ENCODE measurements at places on chromosomes 6 and 20. TPM values are rescaled to one million over a fixed set of nuclear protein-coding genes. Genes with fewer than 3 reads are reported as not detected.
A peak's percentile ranks its signal among the peaks of the same experiment; 100 is the strongest.

HLA-DQA2 gene
- not detected for total RNA-seq

CYP39A1 gene
- total RNA-seq, result not detected

PI3 gene
- not detected for total RNA-seq

BACH2 gene
- total RNA-seq, result 1.4 TPM

FOXF2 gene
- 13.0 TPM for total RNA-seq

CDC25B gene
- total RNA-seq, result 53.1 TPM

- H3K4me3 ChIP-seq, result no peak overlapping the region
- no peaks in the 10 kb centered on the region for H3K27me3 ChIP-seq
- H3K4me1 ChIP-seq, result peaks cover 39% of the 10 kb centered on the region
- DNase-seq, result no peak
- H3K27ac ChIP-seq, result no peak overlapping the region
Observed at GRCh38 chr6:52566853-52567279, 10.0 kb downstream of the TRAM2 start.

DNA sequence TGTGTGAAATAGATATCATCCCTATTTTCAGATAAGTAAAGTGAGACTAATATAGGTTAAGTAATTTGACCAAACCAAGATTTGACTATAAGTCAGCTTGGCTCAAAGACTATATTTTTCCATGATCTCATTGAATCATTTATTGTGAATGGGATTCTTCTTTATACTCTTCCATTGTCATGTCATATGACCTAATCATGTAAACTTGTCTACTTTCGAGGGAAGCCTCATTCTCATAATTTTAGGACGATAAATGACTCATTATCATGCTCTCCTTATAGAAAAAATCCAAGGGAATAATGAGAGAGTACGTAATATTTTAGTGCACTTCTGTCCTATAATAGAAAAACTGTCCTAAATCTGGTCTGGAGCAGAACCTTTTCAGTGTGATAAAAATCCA, 40.9 kb upstream of the CCN6 start:
- no peak overlapping the region for H3K27ac ChIP-seq
- no peaks in the 10 kb centered on the region for H3K36me3 ChIP-seq
- H3K27me3 ChIP-seq, result no peaks in the 10 kb centered on the region

GRCh38 chr20:21607971-21608725, 94.3 kb upstream of the NKX2-2 start:
- no peaks in the 10 kb centered on the region for H3K4me1 ChIP-seq
- no peak for DNase-seq
- no peak overlapping the region for H3K4me3 ChIP-seq
- no peak overlapping the region for H3K27ac ChIP-seq

DNA sequence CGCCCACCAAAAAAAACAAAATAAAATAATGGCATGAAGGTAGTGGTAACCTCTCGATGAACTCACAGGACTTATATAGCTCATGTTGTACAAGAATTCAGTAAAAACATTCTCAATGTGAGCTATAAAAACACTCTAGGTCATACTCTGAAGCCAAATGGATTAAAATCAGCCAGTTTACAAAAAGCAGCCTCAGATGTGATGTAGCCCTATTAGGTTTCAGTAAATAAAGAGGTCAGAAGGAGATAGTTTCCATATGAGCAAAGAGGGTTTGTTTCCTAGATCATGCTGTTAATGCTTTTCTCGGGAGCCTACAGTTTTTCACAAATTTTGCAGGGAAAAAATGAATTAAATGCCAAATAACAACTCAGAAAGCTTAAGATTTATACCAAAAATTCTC, 319.5 kb upstream of the HSF2 start:
- H3K27ac ChIP-seq, result no peak overlapping the region
- H3K36me3 ChIP-seq, result no peaks in the 10 kb centered on the region
- no peaks in the 10 kb centered on the region for H3K27me3 ChIP-seq
- no peak overlapping the region for H3K4me3 ChIP-seq

DNA sequence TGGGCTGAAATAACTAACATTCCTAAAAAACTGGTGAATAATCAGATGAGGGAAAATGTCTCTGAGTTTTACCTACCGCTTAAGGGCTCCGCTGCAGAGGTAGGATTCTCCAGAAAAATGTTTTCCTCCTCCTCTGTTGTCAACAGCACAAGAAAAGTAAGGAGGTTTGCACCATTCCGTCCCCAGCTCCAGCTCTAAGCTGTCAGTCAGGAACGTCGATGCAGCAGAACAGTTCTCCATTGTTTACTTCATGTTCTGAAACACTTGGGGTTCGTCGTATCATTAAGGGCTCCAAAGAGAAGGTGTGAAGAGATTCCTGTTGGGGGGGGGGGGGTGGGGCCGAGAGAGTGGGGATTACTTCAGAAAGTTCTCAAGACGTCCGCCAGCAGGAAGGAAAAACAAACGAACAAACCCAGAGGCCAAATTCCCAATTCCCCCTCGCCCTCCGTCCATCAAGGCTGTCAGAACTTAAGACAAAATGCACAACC, 734 bp downstream of the MMS22L start:
- H3K4me1 ChIP-seq, result peaks cover 19% of the 10 kb centered on the region
- no peaks in the 10 kb centered on the region for H3K27me3 ChIP-seq
- H3K4me3 ChIP-seq, result peak overlapping the region; percentile 77
- peak overlapping the region; percentile 75 for H3K27ac ChIP-seq
- DNase-seq, result no peak
- peaks cover 14% of the 10 kb centered on the region for H3K36me3 ChIP-seq

GRCh38 chr6:107819964-107820337, 4.2 kb downstream of the SCML4 start:
- H3K4me3 ChIP-seq, result peak overlapping the region; percentile 30
- no peaks in the 10 kb centered on the region for H3K27me3 ChIP-seq
- DNase-seq, result peak; percentile 46
- peaks cover 57% of the 10 kb centered on the region for H3K4me1 ChIP-seq

- no peaks in the 10 kb centered on the region for H3K36me3 ChIP-seq
- no peaks in the 10 kb centered on the region for H3K27me3 ChIP-seq
- no peak for DNase-seq
Observed at GRCh38 chr6:5813625-5814027, 193.1 kb downstream of the NRN1 start.

DNA sequence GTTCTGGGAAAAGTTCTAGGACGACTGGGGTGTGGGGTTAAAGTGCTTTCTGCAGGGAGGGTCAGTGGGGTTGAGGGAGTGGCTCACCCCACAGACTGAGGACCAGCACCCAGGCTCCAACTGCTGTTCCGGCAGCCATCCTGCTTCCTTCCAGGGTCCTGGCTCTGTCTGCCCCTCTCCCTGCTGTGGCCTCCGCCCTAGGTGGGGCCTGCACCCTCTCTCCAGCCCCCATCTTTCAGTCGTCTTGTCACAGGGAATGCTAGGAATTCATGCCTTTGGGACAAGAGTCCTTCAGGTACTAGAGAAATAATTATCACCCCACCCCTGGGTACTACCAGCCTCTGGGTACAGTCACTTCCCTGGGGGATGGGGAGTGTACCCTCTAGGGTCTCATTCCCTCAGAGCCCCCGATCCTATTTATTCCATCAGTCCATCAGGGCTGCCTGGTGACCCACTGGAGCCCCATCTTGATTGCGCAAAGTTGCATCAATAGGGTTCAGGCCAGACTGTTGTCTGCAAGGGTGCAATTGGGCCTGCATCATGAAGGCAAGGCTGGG, at the start of gene AGER:
Gene AGER, minus strand, starts transcription at position 170 of the 557 bp plus-strand sequence. Its CDS starts 31 bp downstream, at position 139.
- no peak within 1 kb of the TSS for H3K4me3 ChIP-seq
- H3K27ac ChIP-seq, result no peak within 1 kb of the TSS
- H3K4me1 ChIP-seq, result peaks cover 62% of the 10 kb centered on the region
- no peaks in the 10 kb centered on the region for H3K27me3 ChIP-seq
- no peak for DNase-seq

GRCh38 chr6:100370265-100370664, 94.5 kb downstream of the SIM1 start:
- H3K27ac ChIP-seq, result no peak overlapping the region
- no peaks in the 10 kb centered on the region for H3K36me3 ChIP-seq
- H3K27me3 ChIP-seq, result no peaks in the 10 kb centered on the region
- DNase-seq, result no peak
- H3K4me1 ChIP-seq, result no peaks in the 10 kb centered on the region
- H3K4me3 ChIP-seq, result no peak overlapping the region

DNA sequence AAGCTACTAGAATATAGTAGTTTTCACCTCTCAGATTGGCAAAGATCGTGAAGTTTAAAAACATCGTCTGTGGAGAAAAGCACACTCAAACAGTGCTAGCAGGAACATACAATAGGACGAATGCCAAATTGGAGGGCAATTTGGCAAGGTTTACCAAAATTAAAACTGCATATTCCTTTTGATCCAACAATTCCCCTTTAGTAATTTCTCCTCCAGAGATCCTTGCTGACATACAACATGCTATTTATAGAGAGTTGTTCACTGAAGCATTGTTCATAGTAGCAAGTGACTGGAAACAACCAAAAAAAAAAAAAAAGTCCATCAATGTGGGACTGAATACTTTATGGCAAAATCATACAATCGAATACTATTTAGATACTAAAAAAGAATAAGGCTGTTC, 202.2 kb downstream of the ATXN1 start:
- no peak overlapping the region for H3K27ac ChIP-seq
- H3K27me3 ChIP-seq, result no peaks in the 10 kb centered on the region
- no peak overlapping the region for H3K4me3 ChIP-seq
- H3K36me3 ChIP-seq, result peaks cover 4% of the 10 kb centered on the region

DNA sequence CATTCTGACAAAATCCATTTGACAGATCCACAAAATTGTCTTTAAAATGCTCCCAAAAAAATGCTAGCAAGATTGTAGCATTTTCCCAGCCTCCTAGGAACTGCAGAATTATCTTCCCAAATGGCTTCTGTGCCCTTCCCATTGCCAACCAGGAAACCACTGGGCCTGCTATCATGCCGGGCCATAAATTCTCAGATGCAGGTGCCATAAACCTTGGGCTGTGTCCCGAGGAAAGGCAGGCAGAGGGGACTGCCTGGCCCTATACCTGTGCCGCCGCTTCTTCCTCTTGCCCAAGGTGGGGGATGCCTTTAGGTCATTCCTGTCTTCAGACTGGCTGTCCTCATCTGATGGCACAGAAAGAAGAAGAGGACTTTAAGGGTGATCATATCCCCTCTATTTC, 2.8 kb downstream of the VSX1 start:
- peaks cover 42% of the 10 kb centered on the region for H3K4me1 ChIP-seq
- H3K4me3 ChIP-seq, result no peak overlapping the region
- no peaks in the 10 kb centered on the region for H3K36me3 ChIP-seq
- DNase-seq, result peak; percentile 3

- H3K4me1 ChIP-seq, result peaks cover 81% of the 10 kb centered on the region
- H3K27ac ChIP-seq, result no peak overlapping the region
- no peaks in the 10 kb centered on the region for H3K36me3 ChIP-seq
- H3K27me3 ChIP-seq, result no peaks in the 10 kb centered on the region
Observed at GRCh38 chr6:111850295-111850937, 22.8 kb downstream of the FYN start.

DNA sequence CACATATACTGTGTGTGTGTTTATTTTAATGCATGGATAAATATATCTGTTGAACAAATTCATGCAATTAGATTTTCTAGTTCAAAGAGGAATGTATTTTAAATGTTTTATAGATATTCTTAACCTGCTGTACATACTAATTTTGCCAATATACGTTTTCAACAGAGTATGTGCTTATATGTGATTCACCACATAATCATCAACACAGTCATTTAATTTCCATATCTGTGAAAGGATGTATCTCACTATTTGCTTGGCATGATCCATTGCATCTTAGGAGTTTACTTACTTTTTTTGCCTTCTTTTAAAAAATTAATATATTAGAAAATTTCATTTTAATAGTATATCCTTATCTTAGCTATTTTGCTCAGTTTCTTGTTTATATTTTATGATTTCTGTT, 902.3 kb upstream of the CITED2 start:
- H3K4me3 ChIP-seq, result no peak overlapping the region

DNA sequence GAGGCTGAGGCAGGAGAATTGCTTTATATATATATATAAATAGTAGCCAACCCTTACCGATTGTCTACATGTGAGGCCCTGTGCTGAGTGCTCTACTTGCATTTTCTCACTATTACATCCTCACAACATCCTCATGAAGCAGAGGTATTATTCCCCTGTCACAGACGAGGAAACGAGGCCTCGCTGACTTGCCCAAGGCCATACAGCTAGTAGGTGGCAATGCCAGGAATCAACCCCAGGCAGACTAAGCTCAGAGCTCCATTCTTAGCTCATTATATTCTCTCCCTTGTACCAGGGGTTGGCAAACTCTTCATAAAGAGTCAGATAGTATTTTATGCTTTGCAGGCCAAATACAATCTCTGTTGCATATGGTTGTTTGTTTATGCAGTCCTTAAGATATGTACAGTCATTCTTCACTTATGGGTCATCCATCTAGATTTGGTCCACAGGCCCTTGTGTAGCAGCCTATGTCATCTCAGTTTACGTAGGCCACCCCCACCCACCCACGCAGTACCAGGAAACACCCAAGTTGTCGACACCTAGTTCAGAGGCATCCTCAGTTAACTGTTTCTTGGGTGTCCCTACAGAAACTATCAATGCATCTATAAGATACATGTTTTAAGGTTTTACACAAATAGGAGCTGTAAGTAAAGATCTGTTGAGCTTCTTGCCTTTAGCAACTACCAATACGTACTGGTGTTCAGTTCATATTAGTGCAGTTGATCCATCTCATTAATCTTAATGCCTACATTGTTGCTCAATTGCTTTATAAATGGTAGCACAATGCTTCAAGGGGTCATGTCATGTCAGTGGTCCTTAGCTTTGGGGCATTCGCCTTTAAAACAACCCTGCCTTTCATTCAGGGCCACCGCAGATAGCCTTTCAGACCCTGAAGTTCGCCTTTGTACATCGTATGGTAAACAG, 3.0 kb downstream of the CASS4 start:
- DNase-seq, result no peak
- H3K4me1 ChIP-seq, result no peaks in the 10 kb centered on the region
- no peaks in the 10 kb centered on the region for H3K27me3 ChIP-seq
- H3K4me3 ChIP-seq, result no peak overlapping the region
- no peaks in the 10 kb centered on the region for H3K36me3 ChIP-seq
- no peak overlapping the region for H3K27ac ChIP-seq

DNA sequence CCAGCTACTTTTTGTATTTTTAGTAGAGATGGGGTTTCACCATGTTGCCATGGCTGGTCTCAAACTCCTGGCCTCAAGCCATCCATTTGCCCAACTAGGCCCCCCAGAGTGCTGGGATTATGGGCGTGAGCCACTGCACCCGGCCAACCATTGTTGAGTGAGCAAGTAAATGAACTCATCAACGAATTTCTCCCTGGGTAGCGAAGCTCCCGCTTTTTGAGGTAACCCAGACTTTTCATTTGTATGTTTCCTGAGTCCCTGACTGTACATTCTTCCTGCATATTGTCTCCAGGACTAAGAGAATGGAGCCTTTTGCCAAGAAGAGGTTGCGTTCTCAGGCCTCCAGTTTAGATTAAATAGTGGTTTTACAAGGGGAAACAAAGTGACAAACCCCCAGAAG, 36.4 kb downstream of the RIPOR3 start:
- H3K36me3 ChIP-seq, result no peaks in the 10 kb centered on the region
- H3K27ac ChIP-seq, result peak overlapping the region; percentile 87
- H3K4me3 ChIP-seq, result no peak overlapping the region

DNA sequence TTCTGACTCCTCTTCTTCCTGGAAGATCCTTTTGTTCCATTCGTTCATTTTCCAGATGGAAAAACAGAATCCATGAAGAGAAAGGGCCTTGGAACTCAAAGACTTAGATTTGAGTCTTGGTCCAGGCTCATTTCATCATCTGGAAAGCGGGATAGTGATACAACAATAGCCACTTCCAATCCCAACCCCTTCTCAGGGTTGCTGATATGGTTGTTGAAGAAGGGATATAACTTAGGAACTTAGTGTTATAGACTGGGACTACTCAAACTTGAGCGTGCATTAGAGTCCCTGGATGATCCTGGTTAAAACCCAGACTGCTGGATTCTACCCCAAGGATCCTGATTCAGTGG, 1.3 kb downstream of the GDAP1L1 start:
- H3K36me3 ChIP-seq, result no peaks in the 10 kb centered on the region
- no peaks in the 10 kb centered on the region for H3K27me3 ChIP-seq
- H3K27ac ChIP-seq, result no peak overlapping the region
- H3K4me3 ChIP-seq, result no peak overlapping the region

- no peaks in the 10 kb centered on the region for H3K36me3 ChIP-seq
- no peak overlapping the region for H3K27ac ChIP-seq
- H3K27me3 ChIP-seq, result peaks cover 77% of the 10 kb centered on the region
- DNase-seq, result no peak
Observed at GRCh38 chr20:29325304-29325640, 1932.2 kb upstream of the DEFB115 start.

Data from stomach (tissue), 19 donors.